ENCODE measurements at places on chromosomes 4 and X.
A peak's percentile ranks its signal among the peaks of the same experiment; 100 is the strongest.

GRCh38 chrX:1205681-1206611, 6.5 kb downstream of the CRLF2 start:
- DNase-seq = no peak

GRCh38 chrX:314781-315595, 3.6 kb downstream of the GTPBP6 start:
- no peak for DNase-seq

GRCh38 chr4:66351761-66352160, 681.5 kb upstream of the EPHA5 start:
- DNase-seq = no peak

- DNase-seq = no peak
Observed at GRCh38 chr4:150987204-150987603, 27.9 kb downstream of the LRBA start.

- no peak for DNase-seq
Observed at GRCh38 chrX:42832764-42833549, 55.0 kb upstream of the PPP1R2C start.

DNA sequence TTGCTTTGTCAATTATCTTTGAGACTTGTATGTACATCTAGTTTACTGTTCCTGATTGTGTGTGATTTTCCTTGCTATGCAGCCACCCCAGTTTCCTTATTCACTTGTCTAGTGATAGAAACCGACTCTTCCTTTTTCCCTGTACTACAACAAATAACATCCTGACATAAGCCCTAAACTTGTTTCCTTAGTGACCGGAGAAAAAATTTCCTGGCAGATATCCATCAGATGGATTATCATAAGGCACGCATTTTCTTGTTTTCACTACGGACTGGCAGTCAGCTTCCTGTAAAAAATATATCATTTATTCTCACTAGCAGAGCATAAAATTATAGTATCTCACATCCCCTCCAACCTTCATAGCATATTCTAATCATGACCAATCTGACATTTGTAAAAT, 410.7 kb downstream of the CENPC start:
- DNase-seq = no peak

GRCh38 chr4:26367811-26368210, 47.0 kb downstream of the RBPJ start:
- no peak for DNase-seq

DNA sequence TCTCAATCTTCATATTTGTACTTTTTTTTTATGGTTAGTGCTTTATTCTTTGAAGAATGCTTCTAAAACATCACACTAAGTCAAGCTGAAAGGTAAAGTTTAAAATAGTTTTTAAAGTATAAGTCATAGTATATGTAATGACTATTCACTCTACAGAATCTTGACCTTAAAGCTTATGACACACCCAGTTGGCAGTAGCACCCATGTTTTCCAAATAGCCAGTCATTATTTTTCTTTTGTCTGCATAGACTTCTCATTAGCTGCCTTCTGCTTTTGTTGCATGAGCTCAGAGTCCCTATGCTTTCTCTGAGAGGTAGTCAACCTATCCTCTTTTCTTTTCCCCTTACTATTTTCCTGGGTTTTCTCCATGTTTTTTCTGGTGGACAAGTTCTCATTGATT, 231.5 kb downstream of the PCDH18 start:
- DNase-seq = no peak

DNA sequence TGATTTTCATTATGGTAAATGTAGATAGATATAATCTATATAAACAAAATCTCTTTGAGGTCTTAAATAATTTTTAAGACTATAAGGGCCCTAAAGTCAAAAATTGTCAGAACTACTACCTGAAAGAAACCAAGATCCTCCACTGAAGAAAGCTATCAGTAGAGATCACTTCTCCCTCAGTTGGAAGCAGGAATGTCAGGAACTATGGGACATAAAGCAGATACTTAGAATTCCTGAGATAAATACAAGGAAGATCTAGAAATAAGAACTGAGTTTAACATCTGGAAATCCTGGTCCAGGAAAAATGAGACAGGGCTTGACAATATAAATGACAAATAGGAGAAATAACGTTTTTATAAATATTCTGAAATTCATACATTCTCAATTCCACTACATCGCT, 97.2 kb downstream of the ADAMTS3 start:
- DNase-seq = no peak

- no peak for DNase-seq
Observed at GRCh38 chrX:68848189-68848940, 19.5 kb downstream of the EFNB1 start.

DNA sequence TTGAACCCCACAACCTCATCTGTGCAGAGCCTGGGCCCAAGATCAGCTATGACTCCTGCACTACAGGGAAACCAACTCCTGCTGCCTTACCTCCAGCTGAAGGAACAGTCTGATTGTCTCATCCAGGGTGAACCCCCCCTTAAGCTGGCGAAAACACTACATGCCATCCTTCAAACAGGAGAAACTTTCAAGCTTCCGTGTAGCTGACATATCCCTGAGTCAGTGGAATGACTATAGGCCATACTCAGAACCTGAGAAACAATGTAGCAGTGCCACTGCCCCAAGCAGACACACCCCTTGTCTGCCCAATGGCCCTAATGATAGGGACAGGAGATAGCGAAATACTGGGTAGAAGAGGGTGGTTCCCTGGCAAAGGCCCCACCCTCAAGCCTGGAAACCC, 213.6 kb upstream of the PGRMC2 start:
- DNase-seq = no peak

DNA sequence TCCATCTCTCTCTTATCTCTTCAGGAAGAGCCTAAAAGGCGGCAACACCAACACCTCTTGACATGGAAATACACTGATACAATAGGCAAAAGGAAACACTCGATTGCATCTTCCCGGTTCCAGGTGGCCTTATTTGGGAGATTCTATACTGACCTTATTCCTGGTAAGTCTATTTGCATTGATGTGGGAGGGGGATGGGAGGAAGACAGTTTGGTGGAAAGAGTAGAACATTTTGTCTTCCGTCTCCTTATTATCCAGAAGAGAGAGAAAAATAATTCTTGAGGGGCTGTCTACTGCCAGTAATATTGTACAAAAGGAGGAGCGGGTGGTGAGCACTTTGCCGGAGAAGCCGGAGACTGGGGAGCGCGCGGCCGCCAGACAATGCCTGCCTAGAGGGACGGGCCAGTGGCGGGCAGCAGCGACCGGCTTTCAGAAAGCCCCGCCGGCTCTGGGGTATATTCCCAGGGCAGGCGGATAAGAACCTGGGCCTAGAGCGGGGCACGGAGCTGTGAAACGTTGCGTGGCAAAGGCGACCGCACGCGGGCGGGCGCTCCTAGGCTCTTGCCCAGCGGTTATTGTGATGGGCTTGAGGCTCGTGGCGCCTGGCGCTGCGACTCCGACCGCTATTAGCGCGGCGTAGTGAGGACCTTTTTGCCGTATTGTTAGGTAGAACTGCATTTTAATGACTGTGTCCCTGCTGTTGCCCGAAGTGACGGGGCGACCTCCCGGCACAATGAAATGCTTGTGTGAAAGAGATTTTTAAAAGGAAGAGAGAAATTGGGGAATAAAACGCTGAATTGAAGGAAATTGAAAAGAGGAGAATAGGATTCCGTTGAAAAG, 518 bp downstream of the PRDM8 start:
- DNase-seq = no peak

DNA sequence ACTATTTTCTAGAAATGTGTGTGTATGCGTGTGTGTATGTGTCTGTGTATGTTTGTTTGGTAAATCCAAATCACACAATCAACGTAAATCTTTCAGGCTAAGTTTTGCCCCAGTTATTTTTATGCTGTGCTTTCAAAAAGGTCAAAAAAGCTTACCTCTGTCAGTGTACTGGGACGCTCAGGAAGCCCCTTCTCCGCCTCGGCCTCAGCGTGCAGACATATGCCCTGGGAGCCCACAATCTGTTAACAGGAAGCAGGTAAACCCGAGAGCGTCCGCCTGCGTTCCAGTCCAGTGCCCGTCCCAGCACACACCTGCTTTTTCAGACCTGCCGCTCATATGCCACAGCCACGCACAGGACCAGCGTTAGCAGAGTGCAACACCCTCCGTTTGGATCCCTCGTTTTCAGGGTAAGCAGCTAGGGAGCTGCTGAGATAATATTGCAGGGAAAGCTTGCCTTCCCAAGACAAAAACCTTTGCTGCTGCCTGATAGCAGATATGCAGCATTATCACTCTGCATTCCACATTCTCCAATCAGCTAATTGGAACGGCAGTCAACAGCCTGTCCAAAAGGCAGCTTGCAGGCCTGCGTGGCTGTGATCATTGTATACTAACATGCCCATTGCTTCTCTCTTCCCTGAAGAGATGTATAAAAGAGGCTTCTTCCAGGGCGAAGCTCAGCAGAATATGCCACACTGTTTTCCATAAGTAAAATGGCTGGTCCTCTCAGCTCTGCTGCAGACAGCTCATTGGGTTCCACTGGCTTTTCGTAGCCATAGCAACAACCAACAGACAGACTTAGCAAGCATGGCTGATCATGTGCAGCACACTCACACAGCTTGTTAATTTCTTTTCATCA, at the start of gene SORBS2:
SORBS2 (minus strand) TSS at position 686 of the 856 bp plus-strand sequence. CDS start 121,623 bp downstream, outside the sequence.
- no peak for DNase-seq

DNA sequence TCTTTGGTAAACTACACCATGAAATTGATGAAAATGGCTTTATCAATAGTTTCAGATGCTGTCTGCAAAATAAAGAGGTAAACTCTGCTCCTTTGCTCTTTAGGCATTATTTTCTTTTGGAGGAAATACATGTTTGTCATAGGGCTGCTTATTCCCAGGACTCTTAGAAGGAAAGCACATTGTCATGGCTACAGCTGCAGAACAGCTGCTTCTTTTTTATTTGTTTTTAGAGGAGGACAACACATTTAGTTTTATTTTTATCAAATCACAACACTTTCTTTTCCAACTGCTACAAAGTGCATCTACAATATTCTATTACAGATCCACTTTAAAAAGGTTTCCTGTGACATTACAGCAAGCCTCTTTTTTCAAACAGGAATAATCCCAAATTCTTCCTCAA, 12.7 kb upstream of the HPF1 start:
- no peak for DNase-seq

- DNase-seq = no peak
Observed at GRCh38 chrX:118459494-118459893, 36.1 kb upstream of the DOCK11 start.

DNA sequence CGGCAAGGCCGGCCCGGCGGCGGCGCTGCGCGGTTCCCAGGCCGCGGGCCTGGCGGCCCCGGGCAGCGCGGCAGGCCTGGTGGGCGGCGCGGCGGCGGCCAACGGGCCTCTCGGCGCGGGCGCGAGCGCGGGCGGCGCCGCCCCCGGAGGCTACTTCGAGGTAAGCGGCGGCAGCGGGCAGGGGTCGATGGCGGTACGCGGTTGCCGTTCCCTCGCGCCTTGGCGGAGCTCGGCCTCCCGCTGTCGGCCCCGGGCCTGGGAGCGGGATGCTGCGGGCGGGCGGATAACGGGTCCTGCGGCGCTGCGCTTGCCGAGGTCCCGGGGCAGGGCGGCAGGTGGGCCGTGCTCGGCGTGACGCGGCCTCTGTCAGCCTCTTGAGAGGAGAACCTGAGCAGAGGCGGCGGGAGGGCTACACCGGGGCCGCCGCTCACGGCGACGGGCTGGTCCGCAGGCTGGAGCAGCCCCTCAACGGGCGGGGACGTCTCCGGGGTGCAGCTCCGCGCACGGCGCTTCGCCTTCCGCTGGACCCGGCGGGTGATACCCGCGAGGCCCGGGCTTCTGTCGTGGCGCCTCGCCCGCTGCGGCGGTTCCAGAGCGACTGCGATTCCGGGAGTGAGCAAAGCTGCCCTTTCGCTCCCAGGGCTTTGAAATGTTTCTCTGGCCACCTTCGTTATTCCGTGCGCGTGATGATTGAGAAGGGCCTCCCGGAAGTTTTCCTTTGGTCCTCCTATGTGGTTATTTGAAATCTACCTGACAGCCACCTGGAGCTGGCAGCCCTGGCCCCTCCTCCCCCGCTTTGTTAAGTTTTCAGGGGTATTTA, 774 bp downstream of the FAM193A start:
- DNase-seq = peak; percentile 54
